ENCODE measurements at places on chromosomes 3 and 15.

DNA sequence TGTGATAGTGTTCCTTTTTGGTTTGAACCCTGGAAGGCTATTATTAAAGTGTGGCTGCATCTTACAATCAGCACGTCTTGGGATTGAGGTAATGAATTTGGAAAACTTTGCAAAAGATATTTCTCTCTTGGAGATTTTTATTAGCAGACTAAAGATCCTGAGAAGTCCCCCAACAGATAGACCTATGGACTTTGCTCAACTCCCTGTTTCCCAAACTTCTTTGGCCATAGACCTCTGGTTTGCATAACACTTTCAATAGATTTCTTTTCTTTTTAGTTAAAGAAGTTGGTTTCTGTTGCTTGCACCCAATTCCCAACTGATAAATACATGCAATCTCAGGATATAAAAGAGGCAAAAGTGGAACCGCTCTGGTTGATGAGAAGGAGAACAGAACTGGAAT, 465.8 kb upstream of the PROK2 start:
- DNase-seq, result no peak

DNA sequence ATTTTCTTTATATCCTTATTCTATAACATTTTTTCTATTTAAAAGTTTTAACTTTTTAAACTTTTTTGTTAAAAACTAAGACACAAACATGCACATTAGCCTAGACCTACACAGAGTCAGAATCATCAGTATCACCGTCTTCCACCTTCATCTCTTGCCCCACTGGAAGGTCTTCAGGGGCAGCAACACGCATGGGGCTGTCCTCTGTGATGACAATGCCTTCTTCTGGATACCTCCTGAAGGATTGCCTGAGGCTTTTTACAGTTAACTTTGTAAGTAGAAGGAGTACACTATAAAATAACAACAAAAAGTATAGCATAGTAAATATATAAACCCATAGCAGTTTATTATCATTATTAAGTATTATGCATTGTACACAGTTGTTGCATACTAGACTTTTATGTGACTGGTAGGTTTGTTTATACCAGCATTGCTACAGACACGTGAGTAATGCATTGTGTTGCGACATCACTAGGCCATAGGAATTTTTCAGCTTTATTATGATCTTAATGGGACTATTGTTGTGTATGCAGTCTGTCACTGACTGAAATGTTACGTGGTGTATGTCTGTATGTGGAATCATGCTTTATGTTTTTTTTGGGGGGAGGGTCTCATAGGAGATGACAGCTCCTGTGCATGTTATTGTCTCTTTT, 18.2 kb downstream of the ATP1B3 start:
- DNase-seq, result no peak

GRCh38 chr15:90205050-90205848, 4.1 kb downstream of the SEMA4B start:
- no peak for DNase-seq

GRCh38 chr15:79463043-79463780, 31.1 kb downstream of the MINAR1 start:
- no peak for DNase-seq

- DNase-seq, result no peak
Observed at GRCh38 chr15:69595009-69595791, 142.6 kb downstream of the RPLP1 start.

DNA sequence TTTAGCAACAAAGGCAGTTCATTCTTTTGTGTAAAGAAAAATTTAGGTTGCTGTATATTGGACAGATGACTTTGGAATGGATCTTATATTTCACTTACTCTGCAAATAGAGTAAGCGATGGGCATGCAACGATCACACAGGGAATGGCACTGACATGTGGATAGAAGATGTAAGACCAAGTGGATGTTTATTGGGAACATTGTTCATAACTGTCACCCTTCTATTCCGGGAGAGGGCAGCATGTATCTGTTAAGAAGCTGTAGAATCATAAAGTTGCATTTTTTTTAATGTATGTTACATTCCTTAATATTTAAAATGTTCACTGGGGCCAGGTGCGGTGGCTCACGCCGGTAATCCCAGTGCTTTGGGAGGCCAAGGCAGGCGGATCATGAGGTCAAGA, 41.2 kb downstream of the HPS3 start:
- no peak for DNase-seq

DNA sequence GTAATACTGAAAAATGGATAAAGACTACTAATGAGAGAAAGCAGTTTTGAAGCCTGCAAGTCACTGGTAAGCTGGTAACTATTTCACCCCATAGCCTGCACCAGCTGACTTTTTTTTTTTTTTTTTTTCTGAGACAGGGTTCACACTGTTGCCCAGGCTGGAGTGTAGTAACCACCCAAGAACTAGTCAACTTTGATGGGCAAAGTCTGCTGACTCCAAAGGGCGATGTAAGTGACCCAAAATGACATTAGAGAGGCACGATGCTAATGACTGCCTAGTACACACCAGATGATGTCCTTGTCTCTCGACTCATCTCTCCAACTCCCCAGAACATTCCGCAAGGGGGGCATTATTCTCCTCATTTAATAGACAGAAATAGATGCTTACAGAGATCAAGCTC, 12.9 kb upstream of the TMEM41A start:
- no peak for DNase-seq

- no peak for DNase-seq
Observed at GRCh38 chr15:85073556-85074194, 92.0 kb downstream of the PDE8A start.

DNA sequence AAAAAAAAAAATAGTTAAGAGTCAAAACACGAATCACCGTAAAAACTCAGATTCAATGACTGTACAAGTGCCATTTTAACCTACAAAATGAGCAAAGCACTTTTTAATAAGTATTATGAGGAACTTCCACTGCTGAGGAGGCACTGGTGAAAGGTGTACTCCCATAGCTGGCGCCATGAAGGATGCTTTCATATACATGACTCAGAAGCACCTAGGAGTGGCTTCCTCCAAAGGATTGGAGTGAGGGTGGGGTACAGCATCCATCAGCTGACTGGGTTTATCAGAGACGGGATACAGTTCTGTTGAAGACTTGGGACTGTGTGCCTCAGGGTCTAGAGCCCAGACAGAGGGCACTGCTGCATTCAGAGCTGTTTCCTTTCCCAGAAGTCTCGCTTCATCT, 60.9 kb upstream of the MEX3B start:
- no peak for DNase-seq

DNA sequence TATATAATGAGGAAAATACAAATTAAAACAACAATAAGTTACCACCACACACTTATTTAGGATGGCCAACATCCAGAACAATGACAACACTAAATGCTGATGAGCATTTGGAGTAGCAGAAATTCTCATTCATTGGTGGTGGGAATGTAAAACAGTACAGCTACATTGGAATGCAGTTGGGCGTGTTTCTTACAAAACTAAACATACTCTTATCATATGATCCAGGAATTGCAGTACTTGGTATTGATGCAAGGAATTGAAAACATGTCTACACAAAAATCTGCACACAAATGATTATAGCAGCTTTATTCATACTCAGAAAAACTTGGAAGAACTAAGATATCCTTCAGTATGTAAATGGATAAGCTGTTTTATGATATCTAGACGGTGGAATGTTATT, 594.2 kb downstream of the ZBBX start:
- DNase-seq, result no peak

DNA sequence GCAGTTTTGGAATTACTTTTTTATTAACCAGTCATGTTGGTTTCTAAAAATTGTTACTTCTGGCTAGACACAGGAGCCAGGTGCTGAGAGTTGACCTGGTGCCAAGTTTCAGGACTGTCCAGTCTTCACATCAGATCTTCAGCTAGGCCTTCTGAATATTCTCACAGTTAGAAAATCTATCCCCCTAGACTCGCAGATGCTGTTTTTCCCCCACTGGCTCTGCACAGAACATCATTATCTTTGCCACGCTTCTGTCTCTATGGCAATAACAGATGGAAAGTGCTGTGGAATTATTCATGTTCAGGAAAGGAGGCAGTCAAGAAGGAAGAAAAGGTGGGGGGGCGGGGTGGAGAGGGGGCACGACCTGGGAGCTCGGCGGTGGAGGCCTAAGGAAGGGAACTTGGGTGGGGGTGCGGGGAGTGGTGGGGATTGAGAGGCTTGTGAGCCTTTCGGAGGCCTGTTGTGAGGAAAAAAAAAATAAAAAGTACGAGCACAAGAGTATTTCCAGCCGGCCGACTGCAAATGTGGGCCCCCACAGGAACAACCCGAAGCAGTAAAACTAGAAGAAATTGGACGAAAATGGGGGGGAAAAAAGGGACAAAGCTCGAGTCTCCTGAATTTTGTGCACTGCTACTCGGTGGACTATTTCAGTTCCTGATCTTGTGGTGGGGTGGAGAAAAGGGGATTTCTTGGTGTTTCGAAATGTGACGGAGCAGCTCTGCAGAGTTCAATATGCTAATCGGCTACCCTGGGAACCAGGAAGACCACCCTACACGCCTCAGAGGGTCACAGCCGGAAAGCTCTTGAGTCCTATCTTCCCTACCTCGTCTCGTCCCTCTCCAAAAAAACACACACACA, 1.5 kb upstream of the SKIL start:
- DNase-seq, result no peak

GRCh38 chr15:98952381-98952803, 55.2 kb downstream of the PGPEP1L start:
- DNase-seq, result no peak

DNA sequence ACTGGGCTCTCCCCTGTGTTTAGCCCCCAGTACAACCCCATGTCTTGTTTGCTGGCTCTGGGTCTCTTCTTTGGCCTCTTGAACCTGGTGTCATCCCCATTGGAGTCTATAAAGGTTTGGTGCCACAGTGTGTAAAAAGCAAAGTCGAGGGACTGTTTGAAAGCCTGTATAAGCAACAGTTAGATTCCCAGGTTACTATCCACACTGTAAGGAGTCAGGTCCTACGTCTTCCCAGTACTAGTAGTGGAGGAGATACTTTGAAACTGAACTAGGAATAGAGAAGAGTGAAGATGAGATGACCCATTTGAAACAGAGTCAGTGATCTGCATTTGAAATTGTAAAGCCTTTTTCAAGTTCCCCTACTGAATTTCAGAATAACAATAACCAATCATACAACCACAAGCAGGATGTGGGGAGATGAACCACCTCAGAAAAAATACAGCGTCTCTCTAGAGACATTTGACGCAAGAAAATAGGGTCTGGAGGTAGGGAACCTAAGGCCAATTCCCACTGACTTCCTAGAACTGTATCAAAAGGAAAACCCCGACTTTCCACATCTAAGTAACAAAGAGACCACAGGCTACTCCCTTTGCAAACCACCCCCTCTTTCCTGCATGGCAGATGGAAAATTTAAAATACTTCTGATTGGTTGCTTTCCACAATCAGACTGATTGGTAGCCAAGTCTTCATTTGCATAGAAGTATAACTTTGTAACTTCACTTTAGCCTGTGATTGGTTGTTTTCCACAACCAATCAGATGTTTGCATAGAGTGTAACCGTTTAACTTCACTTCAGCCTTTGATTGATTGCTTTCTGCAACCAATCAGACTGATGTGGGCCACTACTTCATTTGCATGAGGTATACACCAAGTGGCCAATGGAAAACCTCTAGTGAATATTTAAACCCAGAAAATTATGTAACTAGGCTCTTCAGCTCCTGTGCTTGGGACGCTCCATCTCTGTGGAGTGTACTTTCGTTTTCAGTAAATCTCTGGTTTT, 49.9 kb upstream of the NEDD4 start:
- DNase-seq, result no peak

DNA sequence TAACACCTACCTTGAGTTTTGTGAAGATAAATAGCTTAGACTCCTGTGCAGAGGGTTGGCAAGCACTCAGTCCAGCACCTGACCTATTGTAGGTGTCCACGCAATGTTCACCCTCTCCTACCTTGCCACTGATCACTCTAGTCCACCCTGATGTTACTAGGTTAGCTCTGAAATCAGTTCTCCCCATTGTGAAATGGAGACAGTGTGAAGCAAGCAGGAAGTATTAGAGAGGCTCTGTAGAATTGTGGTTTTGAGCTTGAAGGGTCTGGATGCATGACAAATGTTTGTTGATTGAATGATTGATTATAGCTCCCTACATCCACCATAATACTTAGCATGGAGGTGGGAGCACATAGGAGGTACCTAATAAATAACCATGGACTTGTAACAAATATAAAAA, 199.7 kb downstream of the RPLP1 start:
- no peak for DNase-seq

- DNase-seq, result no peak
Observed at GRCh38 chr3:171176244-171176933, 149.9 kb upstream of the SLC2A2 start.

DNA sequence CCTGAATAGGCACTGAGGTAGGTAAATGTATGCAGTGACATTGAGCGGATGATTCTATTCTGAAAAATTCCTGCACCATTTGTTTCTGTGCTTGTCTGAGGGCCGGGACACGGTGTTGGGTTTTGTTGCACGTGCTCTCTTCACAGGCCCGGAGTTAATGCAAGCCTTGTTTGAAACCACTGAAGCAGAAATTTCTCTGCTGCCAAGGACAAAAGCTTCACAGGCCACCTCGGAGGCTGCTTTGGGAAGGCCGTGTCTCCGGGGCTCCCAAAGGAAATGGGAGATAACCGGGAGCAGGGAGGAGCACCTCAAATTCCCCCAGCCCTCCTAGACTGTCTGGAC, 179.4 kb downstream of the OPA1 start:
- DNase-seq, result no peak

DNA sequence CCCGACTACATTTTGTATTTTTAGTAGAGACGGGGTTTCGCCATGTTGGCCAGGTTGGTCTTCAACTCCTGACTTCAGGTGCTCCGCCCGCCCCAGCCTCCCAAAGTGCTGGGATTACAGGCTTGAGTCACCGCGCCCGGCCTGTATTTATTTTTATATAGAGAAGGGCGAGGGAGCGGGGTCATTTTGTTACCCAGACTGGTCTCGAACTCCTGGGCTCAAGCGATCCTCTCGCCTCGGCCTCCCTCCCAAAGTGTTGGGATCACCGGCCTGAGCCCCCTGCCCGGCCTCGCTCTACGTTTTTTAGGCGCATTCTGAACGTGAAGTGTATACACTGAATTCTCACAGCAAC, 514 bp upstream of the PPP4R2 start:
- DNase-seq, result no peak

DNA sequence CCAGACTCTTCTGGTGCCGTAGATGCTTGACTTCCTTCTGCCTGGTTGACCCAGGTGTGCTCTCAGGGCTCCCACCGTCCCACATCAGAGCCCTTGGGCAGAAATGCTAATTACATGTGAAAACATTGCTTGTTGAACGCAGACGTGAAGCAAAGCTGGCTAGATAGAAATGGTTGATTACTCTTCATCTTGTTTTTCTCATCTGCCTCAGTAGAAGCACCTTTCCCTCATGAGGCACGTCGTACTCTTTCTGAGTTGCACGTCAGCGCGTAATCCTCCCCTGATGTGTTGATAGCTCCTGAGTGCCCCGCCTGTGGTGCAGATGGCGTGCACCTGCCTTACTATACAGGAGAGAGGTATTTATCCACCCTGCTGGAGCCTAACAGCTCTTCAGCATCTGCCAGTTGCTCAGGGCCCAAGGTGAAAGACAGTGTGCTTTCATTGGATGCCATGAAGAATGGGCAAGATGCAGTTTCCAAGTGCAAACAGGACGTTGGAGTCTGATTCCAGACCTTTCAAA, 18.1 kb downstream of the MAP6D1 start:
- DNase-seq, result no peak

- DNase-seq, result no peak
Observed at GRCh38 chr15:70490148-70490837, 273.1 kb downstream of the UACA start.

All from stimulated activated CD8-positive, alpha-beta memory T cell treated with anti-CD3 and anti-CD28 coated beads, Interleukin-15, amount 100 ng/mL, for 4 hours (primary cell).